WTC11 (cell line): ENCODE measurements at places on chromosomes 12 and 14. TPM values are rescaled to one million over a fixed set of nuclear protein-coding genes. Genes with fewer than 3 reads are reported as not detected.

SLC17A8 gene
- 0.05 to 0.26 TPM in 2 of 3 replicates, not detected in the other for total RNA-seq

SERPINA1 gene
- 5.1 to 7.2 TPM (median 6.8 TPM) in 3 replicates for total RNA-seq

TPH2 gene
- 0.55 to 0.83 TPM (median 0.64 TPM) in 3 replicates for total RNA-seq

CTSG gene
- not detected in 3 replicates for total RNA-seq

KRT71 gene
- not detected in 3 replicates for total RNA-seq

PRIMA1 gene
- 3.9 to 4.9 TPM (median 4.1 TPM) in 3 replicates for total RNA-seq

DNA sequence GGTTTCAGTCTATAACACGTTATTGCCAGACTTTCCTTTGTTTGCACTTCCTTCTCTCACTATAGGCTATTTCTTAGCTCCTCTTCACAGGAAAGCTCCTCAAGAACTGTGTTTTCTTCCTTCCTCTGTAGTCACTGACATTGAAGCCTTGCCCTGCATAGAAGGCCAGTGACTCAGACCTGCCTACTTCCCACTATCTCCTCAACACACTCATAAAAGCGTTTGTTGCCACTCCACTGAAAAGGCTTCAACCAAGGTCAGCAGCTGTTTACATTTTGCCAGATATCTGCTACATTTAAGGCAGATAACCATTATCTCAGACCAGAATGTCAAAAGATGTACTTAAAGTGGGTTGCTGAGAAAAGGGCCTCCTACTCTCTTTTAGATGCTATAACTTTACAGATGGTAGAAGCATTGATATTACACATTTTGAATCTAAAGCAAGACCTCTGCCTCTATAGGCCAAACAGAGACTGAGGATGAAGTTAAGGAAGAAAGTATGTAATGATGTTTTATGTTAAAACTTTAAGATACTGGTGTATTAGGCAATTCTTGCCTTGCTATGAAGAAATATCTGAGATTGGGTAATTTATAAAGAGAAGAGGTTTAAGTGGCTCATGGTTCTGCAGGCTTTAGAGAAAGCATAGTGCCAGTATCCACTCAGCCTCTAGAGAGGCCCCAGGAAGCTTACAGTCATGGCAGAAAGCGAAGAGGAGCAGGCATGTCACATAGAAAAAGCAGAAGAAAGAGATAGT, 233.3 kb upstream of the FLRT2 start:
- DNase-seq, result no peak
- no peaks in the 10 kb centered on the region for H3K36me3 ChIP-seq
- H3K27ac ChIP-seq, result no peak overlapping the region
- H3K4me1 ChIP-seq, result no peaks in the 10 kb centered on the region
- no peak overlapping the region for H3K4me3 ChIP-seq
- no peaks in the 10 kb centered on the region for H3K27me3 ChIP-seq

DNA sequence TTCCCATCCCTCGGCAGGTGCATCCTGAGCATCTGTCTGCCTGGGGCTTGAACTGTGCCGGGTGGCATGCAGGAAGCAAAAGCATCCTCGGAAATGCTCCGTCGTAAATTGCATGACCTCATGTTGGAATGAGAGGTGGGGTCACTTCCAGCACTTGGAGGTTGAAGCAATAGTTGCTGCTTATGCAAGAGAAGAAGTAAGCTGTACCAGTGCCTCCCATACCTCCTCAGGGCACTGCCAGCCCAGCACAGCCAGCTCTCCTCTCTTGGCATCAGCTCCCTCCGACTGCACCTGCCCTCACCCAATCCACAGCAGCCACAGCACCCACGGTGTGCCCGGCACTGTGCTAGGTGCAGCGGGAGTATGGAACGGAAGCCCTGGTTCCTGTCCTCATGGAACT, 11.5 kb downstream of the TEAD4 start:
- peaks cover 34% of the 10 kb centered on the region for H3K4me1 ChIP-seq
- no peaks in the 10 kb centered on the region for H3K27me3 ChIP-seq
- H3K4me3 ChIP-seq, result no peak overlapping the region
- H3K36me3 ChIP-seq, result peaks cover 44% of the 10 kb centered on the region
- peak overlapping the region; percentile 19; the same call in 1 of the 2 replicates for H3K27ac ChIP-seq

- peak overlapping the region; percentile 98 for H3K4me3 ChIP-seq
- peaks cover 69% of the 10 kb centered on the region for H3K4me1 ChIP-seq
- peak overlapping the region; percentile 98 for H3K27ac ChIP-seq
- peaks cover 13% of the 10 kb centered on the region for H3K36me3 ChIP-seq
Measured at GRCh38 chr12:6767353-6768319, 1.5 kb downstream of the PTMS start.

- peaks cover 39% of the 10 kb centered on the region for H3K4me1 ChIP-seq
- H3K36me3 ChIP-seq, result no peaks in the 10 kb centered on the region
- DNase-seq, result no peak
- H3K27ac ChIP-seq, result no peak overlapping the region
- no peaks in the 10 kb centered on the region for H3K27me3 ChIP-seq
Measured at GRCh38 chr12:104701756-104702155, 245.0 kb downstream of the CHST11 start.

DNA sequence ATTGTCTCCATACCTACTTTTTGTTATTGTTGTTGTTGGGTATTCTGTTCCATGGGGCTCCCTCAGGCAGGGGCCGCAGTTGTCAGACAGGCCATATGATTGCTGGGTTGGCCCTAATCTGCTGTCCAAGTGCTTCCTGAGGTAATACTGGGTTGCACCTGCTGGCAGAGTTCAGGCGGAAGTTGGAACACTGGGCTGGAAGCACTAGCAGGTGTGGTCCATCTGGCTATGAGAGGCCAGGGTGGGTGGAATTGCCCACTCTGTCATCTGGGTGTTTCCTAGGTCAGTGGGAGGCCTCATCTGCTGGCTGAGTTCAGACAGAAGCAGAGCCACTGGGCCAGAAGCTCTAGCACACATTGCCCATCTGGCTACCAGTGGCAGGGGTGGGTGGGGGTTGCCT, 81.3 kb upstream of the NID2 start:
- no peak for DNase-seq
- no peak overlapping the region for H3K4me3 ChIP-seq
- no peaks in the 10 kb centered on the region for H3K27me3 ChIP-seq
- no peak overlapping the region for H3K27ac ChIP-seq

- H3K27me3 ChIP-seq, result no peaks in the 10 kb centered on the region; the same call in 1 of the 2 replicates
- DNase-seq, result no peak
- H3K4me1 ChIP-seq, result 0 out of 2 replicates have a peak, but pooled peaks cover 2% of the 10 kb centered on the region
- H3K4me3 ChIP-seq, result no peak overlapping the region
Measured at GRCh38 chr12:31742891-31743290, 14.1 kb upstream of the AMN1 start.

DNA sequence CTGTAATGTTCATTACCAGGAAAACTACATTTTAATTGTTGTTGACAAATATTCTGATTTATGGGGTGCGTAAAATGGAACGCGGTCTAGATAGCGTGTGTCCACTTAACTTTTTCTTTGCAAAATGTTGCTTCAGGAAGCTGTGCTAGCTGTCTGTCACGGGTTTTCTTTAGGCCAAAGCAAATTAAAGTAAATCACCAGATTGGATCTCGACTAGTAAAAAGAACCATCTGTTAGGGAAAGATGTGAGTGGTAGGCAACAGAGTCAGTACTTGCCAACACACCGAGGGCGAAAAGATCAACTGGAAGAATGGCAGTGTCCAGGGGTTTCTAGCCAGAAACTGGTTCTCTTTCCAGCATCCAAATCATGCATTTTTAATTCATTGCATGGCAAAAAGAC, 404.9 kb upstream of the TMPO start:
- no peaks in the 10 kb centered on the region for H3K27me3 ChIP-seq
- no peaks in the 10 kb centered on the region for H3K36me3 ChIP-seq
- peak overlapping the region; percentile 35; the same call in 1 of the 2 replicates for H3K27ac ChIP-seq
- no peak for DNase-seq
- H3K4me3 ChIP-seq, result no peak overlapping the region

GRCh38 chr14:81766321-81766915, 232.8 kb upstream of the SEL1L start:
- no peaks in the 10 kb centered on the region for H3K36me3 ChIP-seq
- H3K4me1 ChIP-seq, result 0 out of 2 replicates have a peak, but pooled peaks cover 4% of the 10 kb centered on the region
- H3K27me3 ChIP-seq, result no peaks in the 10 kb centered on the region
- H3K4me3 ChIP-seq, result no peak overlapping the region

DNA sequence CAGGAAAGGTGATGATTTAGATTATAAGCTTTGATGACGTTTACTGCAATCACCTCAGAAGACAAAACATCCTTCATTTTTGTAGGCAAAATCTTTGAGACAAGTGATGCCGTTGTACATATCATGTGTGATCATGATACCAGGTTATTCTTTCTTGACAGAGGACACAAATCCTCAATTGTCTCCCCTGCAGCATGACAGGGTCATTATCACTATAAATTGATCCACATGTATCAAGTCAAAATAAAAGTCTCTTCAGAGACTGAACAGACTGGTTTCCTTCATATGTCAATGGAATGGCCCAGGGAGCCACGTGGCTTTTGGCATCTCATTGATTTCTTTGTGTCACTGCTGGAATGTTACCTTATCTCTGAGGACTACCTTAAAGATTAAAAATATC, 995.7 kb downstream of the FLRT2 start:
- H3K4me1 ChIP-seq, result no peaks in the 10 kb centered on the region
- no peaks in the 10 kb centered on the region for H3K27me3 ChIP-seq
- H3K27ac ChIP-seq, result no peak overlapping the region
- no peak for DNase-seq
- H3K36me3 ChIP-seq, result no peaks in the 10 kb centered on the region

DNA sequence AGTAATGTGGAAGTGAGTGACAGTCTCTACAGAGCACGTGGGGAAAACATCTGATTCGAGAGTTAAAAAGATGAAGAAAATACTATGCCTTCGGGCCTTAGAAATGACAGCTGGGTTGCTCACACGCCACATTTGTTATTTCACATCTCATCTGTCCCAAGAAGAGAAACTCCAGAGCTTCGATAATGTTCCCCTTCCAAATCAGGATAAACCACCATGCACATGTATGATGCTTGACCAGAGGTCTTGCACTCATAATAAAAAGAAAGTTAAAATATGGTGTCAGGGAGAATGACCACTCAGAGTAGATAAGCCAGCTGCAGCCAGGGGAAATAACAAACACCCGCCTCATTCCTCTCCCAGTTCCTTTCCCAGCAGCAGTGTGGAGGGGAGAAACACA, 34.6 kb downstream of the NIN start:
- H3K27ac ChIP-seq, result 0 out of 2 replicates have a peak overlapping the region, but pooled peaks have one; percentile 13
- no peak overlapping the region for H3K4me3 ChIP-seq
